ENCODE measurements at places on chromosomes 6 and 20.
A peak's percentile ranks its signal among the peaks of the same experiment; 100 is the strongest.

- DNase-seq = no peak
Observed at GRCh38 chr6:2883673-2884072, 19.4 kb downstream of the SERPINB9 start.

DNA sequence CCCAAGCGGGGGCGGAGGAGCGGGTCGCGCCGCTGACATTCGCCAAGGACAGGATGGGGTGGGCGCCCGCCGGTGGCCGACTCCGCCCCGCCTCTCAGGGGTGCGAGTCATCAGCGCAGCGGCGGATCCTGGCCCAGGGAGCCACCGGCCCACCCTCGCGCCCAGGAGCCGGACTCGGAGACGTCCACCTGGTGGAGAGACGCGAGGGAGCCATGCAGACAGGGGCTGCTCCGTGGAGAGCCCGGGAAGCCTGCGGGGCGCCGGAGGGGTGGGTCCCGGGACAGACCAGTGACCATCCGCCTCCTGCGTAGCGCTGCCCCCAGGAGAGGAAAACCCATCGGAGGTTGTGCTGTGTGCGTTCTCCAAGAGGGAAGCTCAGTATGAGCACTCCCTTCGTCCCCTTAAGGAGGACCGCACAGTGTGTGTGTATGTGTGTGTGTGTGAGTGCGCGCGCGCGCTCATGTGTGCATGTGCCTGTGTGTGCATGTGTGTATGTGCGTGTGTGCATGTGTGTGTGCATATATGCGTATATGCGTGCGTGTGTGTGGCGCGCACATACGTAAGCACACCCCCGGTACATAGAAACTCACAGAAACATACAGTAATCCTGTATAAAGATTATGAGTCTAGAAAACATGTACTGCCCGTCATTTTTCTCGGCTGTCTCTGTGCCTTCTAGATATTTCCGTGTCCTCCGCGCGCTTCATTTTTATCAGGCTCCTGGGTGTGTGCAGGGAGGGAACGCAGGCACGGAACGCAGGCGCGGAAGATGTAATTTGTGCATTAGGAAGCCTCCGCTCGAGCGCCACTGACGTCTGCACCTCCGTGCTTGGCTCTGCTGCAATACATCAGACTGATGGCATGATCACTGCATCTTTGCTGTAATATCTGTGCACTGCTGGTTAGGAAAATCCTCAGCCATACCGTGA, 158.9 kb downstream of the TBXT start:
- peak; percentile 68 for DNase-seq

DNA sequence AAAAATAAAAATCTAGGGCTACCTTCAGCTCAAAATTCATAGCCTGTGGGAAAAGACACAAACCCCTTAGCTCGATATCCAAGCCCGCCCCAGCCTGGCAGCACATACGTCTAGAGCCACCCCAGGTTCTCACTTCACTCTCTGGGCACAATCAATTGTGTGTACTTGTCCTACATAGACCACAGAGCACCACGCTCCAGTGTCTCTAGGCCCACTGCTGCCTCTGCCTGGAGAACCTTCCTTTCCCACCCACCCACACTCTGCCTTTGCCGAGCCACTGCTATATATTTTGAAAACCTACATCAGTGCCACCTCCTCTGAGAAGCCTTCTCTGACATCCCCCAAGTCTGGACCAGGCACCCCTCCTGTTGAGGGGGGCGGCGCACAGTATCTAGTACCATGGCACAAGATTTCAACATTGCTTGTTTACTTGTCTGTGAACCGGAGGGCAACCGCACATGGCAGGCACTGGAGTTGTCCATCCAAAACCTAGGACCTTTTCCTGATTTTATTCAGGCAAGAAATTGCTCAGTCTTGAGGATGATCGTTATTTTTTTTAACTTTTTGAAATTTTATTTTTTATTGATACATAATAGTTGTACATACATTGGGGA, 141.5 kb downstream of the UNC5CL start:
- no peak for DNase-seq

GRCh38 chr6:14964556-14965270, 281.2 kb upstream of the JARID2 start:
- no peak for DNase-seq

DNA sequence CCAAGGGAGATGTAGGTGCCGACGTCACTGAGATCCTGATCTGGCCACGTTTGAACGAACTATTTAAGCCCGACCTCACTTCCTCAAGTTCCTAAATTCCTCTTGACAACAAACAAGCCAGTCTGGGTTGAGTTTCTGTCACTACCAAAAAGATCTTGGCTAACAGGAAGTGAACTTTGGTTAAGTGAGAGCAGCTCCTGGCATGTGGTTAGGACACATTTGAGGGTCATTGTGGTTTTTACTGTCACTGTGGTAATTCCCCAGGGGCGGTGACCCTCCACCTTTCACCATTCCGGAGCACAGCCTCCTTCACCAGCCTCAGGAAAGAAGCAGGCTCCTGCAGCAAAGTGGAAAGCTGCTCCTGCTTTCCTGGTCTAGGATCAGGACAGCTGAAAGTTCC, 43.1 kb upstream of the ZNF831 start:
- no peak for DNase-seq

DNA sequence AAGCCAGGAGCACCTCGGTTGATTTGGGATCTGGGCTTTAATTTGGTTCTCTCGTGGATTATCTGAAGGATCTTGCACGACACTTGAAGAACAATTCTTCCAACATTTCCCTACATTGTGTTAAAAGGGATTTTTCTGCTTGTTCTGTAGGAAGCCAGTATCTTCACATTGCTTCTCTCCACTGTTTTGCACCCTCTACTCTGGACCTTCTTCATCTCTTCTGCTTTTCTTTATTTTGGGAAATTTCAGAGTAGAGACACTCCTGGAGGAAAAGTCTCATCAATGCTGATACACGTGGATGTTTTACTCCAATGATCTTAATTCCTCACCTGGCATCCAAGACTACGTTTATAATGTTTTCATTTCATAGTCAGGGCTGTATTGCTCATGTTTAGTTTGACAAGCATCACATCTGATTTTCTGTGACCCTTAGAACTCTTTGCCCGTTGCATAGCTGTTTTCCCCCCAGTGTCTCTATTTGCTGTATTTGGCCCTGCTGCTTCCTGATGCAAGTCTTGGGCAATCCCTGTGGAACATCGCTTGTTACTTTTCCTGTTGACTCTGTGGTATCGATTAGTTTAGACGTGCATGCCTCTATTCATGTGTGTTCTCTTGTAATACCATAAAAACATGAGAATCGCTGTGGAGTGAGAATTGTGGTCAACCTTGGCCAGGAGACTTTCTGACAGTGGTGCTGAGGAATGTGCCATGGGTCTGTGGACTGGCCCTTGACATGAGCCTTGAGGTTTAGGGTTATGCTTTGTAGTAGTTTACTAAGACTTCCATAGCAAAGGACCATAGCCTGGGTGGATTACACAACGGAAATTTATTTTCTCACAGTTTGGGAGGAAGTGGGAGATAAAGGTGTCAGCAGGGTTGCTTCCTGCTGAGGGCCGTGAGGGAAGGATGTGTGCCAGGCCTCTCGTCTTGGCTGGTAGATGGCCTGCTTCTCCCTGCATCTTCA, 12.5 kb downstream of the PLCB1 start:
- peak; percentile 93 for DNase-seq

- DNase-seq = no peak
Observed at GRCh38 chr6:19986691-19987438, 149.7 kb downstream of the ID4 start.

DNA sequence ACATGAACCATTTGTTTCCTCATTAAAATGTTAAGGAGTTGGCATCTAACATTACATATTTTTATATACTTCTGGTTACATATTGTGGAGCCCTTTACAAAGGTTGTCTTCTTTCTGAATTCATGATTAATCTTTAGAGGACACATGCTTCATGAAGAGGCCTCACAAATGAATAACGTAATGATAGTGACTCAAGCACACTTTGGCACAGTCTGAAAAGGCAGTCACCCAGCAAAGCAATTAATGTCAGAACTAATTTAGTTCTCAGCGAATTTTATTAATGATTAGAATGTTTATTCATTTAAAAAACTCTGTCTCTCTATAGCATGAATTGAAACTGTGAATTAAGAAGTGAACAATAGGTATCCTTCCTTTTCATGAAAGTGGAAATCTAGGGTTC, 854.2 kb downstream of the PHF3 start:
- no peak for DNase-seq

- DNase-seq = no peak
Observed at GRCh38 chr6:159400826-159401225, 231.6 kb downstream of the FNDC1 start.

DNA sequence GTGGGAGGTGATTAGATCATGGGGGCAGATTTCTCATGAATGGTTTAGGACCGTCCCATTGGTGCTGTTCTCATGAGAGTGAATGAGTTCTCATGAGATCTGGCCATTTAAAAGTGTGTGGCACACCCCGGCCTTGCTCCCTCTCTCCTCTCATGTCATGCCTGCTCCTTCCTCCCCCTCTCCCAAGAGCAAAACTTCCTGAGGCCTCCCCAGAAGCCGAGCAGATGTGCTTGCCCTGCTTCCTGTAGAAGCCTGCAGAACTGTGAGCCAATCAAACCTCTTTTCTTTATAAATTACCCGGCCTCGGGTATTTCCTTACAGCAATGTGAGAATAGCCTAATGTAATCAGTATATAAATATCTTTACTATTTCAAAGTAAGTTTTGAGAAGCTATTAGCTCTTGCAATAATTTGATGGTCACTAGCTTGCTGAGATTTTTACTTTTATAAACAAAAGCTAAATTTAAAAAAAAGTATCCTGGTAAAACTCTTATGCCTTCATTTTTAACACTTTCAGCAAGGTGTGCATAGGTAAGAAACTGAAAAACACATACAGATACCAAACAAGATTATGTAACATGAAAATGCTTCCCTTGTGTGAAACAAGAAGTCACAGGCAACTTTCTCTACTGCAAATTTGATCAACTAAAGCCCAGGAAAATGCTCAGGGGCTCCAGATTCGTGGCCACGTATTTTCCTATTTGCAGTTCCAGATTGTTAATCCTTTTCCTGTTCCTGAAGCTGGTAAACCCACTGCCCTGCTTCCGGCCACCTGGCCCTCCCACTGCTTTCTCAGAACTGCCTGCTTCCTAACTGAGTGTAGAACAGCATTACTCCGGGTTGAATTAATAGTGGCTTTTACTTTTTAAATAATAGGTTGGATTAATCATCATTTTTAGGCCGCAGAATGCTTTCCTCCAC, 395.1 kb upstream of the CNR1 start:
- no peak for DNase-seq

- peak; percentile 13 for DNase-seq
Observed at GRCh38 chr20:11907621-11908020, 10.1 kb upstream of the BTBD3 start.

GRCh38 chr20:62203378-62204030, 16.6 kb downstream of the HRH3 start:
- no peak for DNase-seq

DNA sequence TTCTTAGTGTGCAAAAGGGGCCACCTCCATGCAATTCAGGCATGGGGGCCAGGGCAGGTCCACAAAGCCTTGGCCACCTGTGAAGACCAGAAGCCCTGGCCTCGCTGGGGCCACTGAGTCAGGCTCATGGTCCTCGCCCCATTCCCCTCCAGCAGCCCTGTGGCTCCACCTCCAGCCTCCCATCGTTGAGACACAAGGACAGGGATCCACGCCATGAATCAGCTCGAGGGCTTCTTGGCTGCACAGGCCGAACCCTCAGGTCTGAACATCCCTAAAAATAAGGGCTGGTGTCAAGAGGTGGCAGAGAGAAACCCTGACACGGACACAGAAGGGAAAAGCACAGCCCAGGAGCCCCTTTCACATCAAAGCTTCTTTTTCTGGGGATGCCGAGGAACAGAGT, 68.6 kb upstream of the QKI start:
- DNase-seq = no peak

Measured in AG10803 (cell line).